ENCODE measurements at places on chromosomes 2 and 18.

GRCh38 chr18:42620657-42621056 is 494.8 kb downstream of the RIT2 start:
- DNase-seq, result no peak

DNA sequence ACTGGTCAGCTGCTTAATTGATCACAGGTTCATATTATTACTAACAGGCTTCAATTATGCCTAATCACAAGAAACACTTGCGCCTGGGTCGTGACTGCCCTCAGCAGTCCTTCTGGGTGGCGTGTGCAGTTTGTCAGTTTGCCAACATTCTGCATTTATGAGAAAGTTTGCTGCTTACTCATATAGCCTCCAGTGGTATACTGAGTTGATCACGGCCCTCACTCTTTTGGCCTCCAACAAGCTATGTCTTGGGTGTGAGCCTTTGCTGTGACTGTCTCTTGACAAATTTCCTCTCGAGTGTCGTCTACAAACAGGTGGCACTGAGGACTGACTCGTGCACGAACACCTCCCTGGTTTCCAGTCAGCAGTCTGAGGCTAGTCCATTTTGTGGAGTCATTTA is 27.3 kb downstream of the DCDC2C start:
- no peak for DNase-seq

DNA sequence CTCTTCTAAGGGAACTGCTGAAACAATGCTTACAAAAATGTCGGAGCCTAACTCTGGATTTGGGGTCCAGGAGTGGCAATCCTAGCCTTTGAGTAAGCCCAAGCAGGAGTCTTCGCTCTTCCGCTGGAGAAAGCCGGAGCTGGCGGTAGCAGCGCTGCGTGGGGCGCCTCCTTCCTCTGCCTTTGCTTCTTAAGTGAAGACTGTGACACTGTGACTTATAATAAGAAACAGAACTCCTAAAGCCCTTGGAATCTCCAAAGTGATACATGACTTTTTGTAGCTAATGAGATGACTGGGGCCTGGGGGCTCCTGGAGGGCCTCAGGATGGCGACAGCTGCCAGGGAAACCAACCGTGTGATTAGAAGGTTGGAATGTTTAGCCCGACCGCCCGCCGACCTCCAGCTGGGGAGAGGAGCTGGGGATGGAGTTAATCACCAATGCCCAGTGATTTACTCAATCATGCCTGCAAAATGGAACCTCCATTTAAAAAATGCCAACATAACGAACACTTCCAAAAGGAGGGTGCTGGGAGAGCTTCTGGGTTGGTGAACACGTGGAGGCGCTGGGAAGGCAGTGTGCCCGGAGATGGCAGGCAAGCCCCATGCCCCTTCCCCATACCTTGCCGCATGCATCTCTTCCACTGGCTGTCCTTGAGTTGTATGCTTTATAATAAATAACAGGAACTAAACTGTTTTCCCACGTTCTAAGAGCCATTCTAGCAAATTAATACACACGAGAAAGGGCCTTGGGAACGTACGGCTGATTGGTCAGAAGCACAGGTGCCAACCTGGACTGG is 29.0 kb upstream of the MAL start:
- DNase-seq, result no peak

GRCh38 chr2:215826376-215826775 is 187.0 kb downstream of the MREG start:
- DNase-seq, result no peak

- DNase-seq, result no peak
These were observed 614.0 kb upstream of the CRIM1 start for GRCh38 chr2:35741556-35741955.

DNA sequence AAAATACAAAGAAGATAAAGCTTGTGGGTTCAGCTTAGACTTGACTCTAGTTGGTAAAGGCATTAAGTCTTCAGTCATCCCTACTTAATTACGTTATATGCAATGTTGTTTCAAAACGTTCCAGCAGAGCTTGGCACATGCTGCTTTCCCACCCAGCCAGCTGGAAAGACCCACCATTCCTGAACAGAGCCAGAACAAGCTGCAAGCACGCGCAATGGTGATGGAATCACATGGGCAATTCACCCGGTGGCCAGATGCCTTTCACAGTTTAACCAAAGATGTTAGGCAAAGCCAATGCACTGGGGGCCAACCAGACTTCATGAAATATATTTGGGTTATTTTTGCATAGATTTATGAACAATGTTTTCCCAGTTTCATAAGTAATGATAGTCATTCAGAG is 123.4 kb upstream of the CDH20 start:
- DNase-seq, result no peak

- no peak for DNase-seq
These were observed 13.1 kb upstream of the TMEM185B start for GRCh38 chr2:120236316-120236715.

- no peak for DNase-seq
These were observed 297.4 kb downstream of the CALCRL start for GRCh38 chr2:187150670-187151069.

DNA sequence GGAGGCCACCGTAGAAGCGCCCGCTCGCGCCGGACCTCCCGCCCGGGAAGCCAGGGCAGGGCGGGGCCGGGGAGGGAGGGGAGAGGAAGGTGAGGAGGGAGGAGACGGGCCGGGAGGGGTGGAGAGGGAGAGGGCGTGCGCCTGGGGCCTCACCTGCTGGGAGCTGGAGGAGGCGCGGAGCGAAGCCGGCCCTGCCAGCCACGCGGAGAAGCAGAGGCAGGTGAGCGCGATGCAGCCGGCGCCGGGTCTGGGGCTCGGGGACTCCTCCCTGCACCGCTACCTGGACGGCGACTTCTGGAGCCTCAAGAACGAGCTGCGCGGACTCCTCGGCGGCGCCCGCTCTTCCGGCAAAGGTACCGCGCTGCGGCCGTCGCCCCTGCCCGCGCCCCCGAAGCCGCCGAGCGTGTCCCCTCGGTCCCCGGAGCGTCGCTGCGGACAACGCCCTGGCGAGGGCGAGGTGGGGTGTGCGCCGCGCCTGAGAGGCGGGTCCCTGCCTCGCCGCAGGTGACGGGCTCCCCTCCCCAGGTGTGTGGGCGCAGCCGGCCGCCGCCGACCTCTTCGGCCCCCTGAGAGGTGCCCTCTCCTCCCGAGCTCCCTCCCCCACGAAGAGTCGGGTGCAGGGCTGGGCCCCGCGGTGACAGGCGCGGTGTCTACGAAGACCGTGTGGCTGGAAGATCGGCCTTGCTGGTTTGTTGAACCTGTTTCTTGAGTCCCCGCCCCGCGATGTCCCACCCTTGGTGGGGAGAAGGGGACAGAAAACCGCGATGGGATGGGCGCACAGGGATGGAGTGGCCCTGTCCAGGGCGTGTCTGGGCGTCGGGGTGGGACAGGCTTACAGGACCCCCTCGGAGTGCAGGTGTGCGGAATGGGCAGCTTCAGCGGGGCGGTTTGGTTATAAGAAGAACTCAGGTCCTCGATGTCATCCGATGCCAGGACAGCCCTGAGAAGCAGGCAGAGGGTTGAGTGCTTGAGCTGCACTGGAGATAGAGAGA is at the start of gene ACOXL:
TSS of gene ACOXL (plus strand) at position 152 of the 992 bp plus-strand sequence. CDS start 35,817 bp downstream, outside the sequence.
- DNase-seq, result peak; percentile 37

GRCh38 chr2:11962707-11963328 is 216.4 kb downstream of the LPIN1 start:
- no peak for DNase-seq

GRCh38 chr2:151688719-151689118 is 45.6 kb downstream of the NEB start:
- no peak for DNase-seq

GRCh38 chr2:113842919-113843736 is 46.8 kb upstream of the ACTR3 start:
- no peak for DNase-seq

DNA sequence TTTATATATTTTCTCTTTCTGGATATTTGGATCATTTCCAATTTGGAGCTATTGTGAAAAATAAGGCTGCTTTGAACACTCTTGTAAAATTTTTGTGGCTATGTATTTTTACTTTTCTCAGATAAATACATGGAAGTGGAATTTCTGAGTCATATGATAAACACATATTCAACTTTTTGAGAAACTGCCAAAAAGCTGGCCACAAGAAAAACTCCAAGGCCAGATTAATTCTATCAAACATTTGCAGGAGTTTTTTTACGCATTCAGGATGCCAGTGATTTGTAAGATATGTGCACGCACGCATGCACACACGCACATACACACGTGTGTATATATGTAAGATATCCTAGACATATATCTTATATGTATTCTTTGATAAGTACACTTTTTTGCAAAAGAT is 477.5 kb upstream of the SPHKAP start:
- DNase-seq, result no peak

GRCh38 chr2:20120569-20121416 is 69.4 kb upstream of the LAPTM4A start:
- no peak for DNase-seq

- DNase-seq, result no peak
These were observed 17.3 kb downstream of the MRPL30 start for GRCh38 chr2:99198103-99198841.

DNA sequence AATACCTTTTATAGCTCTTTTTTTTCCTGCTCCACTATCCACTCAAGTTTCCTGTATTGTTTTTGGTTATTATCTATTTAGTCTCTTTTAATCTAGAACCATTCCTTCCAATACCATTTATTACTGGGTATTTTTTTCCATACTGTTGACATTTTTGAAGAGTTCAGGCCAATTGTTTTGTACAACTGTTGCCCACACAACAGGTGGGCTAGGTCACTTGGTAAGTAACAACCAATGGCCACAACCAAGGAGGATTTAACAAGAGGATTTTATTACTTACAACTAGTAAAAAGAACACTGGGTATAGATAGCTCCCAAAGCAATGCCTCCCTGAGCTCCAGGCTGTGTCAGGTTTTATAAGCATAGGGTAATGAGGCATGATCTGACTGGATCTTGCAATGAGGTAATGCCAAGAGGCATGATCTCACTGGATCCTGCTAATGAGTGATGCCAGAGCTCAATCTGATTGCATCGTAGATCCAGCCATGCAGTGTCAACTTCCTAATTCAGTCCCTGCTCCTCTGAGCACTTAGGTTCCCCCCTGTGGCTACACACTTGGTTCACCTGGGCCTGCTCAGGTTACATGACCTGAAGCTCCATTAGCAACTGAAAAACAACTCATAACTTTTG is 7.1 kb upstream of the CEP68 start:
- DNase-seq, result no peak

Measured in thymus (tissue), 14 donors.